ENCODE measurements at places on chromosomes 1 and 21.

DNA sequence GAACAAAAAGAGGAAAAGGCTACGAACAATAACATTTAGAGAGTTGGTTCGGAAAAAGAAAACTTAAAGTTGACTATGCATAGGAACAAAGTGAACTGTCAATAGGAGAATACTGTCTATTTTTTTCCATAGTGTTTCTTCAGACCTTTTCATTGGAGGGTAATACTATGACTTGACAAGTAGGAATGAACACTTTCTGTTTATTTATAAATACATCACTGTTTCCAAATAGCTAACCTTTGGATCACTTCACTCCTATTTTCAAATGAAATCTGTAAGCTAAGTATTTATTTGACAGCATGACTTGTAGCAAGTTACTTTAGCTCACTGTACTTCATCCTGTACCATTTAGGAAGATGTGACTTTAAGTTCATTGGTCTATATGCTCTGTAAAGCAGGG is 221.3 kb downstream of the COL24A1 start:
- DNase-seq = no peak

DNA sequence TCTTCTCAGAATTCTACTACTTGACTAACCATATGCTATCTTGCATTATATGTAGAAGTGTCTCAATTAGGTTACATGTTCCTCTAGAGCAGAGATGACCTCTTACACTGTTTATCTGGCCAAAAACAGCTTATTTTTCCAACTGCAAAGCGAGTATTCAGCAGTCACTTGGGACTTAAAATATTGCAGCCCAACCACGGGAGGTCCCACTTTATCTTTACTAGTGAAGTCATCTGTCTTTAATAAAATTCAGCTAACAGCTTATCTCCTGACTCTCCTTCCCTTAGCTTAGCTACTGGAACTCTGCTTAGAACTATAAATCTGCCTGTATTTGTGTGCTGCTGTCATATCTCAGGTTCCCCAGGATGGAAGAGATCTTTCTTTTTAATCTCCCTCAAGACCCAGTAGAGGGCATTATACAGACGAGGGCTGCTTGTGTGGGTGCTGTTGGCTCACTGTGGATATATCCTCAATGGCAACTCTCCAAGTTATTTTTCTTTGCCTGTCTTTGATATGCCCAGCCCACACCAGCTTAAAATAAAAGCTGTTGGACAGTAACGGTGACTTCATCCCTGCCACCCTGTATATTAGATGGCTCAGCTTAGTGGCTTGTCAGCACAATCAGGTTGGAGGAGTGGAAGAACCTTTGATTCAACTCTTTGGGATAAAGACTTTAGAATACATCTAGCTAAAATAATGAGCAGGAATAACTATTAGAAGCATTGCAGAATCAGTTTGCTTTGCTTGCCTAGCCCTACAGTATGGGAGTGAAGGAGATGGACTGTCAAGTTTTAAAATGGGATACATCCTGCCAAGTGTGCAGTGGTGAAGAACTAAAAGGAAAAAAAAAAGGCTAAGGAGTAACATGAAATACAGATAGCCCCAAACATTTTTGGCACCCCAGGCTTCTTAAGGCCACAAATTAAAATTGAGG is 9.6 kb downstream of the ENSA start:
- DNase-seq = no peak

DNA sequence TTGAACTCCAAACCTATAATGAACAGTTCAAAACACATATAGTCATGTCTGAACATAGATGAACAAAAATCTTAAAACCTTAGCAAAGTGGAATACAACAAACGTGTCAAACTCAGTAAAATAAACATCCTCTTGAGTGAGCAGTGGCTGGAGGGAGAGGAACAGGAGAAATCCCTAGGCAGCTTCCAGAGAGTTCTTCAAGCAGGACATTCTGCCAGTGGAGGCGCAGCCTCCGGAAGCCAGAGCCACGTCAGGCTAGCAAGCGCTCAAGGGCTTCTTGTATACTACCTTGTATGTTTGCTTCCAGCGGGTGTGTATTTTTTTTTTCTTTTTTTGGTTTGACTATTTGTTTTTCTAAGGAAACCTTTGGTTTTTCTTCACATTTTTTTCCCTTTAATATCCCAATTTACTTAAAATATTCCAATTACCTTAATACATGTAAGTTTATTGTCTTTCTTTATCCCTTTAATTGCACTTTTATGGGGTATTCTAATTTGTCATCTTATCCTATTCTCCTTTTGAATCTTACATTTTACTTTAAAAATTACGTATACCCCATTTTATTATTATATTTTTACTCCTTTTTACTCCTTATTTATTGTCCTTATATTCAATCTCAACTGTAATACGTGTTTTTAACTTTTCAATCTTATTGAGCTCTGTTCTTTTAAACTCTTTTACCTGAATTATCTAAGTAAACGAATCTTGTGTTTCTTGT is 42.0 kb downstream of the COLGALT2 start:
- DNase-seq = peak; percentile 67

DNA sequence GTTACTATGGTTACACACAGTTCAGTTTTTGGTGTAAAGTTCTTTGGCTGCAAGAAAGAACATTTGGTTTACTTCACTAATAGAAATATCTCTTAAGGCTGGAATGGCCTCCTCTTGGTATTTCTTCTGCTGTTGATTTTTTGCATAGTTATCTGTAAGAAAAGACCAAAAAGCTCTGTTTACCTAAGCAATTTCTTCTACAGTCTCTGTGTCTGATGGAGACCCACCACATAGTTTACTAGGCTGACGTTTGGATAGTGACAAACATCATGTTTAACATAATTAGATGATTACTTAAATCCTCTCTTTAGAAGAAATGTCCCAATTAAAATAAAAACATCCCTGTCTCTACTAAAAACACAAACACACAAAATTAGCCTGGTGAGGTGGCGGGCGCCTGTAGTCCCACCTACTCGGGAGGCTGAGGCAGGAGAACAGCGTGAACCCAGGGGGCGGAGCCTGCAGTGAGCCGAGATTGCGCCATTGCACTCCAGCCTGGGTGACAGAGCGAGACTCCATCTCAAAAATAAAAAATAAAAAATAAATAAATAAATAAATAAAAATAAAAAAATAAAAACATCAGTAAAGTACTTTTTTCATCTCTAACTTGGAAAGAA is 7.2 kb downstream of the PIGP start:
- DNase-seq = no peak

DNA sequence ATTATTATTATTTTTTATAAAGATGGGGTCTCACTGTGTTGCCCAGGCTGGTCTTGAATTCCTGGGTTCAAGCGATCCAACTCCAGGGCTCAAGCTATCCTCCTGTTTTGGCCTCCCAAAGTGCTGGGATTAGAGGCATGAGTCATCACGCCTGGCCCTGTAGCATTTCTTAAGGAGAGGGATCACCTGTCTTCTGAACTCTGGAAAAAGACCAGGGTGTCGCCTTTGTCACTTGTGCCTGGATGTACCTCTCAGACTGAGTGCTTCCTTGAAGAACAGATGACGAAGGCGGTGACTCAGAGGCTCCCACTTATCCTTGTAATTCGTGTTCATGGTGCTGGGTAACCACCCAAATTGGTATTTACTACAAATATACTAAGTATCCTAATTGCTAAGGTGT is 2.4 kb upstream of the CGN start:
- DNase-seq = peak; percentile 93

DNA sequence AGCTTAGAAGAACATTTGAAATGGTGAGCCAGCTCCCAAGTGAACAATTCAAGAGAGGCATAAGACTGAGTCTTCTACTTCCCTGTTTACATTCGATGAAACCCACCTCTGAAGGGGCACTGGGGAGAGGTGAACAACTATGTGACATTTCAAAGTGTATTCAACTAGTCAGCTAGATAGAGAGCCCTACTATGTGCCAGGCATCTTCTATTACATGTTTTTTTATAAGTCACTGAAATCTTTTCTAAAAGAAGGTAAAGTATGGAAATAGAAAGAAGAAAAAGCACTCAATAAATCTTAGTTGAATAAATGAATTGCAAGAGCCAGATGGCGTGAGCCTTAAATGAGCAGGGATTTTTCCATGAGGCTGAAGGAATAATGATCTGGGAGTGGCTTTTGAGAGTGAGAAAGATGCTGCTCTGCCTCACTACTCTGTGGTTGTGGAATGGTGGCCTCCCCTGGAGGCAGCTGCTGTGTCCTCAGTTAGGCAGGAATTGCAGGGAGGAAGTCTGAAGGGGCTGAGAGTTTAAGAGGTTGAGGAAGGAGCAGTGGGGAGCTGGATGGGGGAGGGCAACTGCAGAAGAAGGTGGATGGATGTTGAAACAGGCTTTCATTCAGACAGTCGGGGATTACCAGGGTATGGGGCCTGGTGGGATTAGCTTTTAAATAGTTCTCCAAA is 10.4 kb upstream of the PTPRF start:
- DNase-seq = no peak

GRCh38 chr1:34929497-34929852 is at the start of gene DLGAP3:
DLGAP3 (minus strand) TSS chr1:34929650; CDS start chr1:34905383, 24,267 bp downstream.
- DNase-seq = peak; percentile 62

DNA sequence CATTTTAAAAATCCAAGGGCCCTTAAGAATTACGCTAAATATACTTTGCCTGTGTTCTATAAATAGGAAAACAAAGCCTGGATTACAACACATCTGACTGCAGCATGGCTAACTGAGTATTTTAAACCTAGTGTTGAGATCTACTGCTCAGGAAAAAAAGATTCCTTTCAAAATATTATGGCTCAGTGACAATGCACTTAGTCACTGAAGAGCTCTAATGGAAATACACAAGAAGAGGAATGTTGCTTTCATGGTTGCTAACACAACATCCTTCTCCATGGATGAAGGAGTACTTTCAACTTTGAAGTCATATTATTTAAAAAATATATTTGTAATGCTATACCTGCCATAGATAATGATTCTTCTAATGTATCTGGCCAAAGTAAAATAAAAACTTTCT is 248.3 kb upstream of the NEGR1 start:
- DNase-seq = no peak

DNA sequence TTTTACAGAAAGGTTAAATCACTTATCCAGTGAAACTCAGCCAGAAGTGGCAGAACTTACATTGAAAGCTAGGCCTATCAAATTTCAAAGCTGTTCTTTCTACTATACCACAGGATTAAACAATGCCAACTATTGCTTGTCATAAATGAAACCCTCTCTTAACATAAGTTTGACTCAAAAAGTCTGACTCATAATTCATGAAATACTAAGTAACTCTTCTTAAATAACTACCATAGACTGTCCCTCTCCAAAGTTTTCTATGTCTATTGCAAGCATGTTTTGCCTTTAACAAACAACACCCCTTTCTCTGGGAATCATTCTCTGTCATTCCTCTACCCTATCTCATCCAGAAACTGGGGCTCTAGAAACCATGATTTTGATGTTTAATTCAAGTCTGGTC is 109.5 kb upstream of the UBE2U start:
- no peak for DNase-seq

GRCh38 chr1:108615544-108615943 is 45.3 kb downstream of the HENMT1 start:
- DNase-seq = no peak

DNA sequence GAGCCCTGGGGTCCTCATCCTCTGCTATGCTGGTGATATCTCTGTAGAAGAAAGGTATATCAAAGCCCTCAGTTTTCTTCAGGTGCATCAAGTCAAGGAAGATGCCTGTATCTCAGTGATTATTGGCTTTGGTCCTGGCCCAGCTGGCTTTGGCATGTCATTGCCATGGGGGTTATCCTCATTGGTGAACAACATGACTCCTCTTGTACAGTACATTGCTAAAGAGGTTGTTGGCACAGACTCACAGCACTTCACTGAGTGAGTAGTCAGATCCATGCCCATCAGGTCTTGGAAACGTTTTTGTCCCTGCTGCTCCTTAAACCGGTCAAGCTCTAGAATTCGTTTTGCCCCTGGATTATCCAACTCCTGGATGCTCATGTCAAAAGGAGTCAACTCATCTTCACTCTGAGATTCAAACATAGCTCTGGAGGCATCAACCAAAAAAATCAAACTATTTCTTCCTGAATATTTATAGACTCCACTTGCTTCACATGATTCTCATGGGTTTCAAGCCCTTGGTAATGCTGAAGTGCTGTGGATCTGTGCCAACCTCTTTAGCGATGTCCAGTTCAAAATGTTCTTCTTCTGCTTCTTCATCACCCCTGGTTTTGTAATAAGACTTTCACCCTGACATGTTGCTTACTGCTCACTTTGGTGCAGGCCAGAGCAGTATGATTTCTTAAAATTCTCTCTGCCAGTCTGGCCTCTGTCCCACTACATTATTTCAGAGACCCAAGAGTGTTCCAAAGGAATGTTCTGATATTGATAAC is 43.0 kb upstream of the RAB3GAP2 start:
- DNase-seq = no peak

- no peak for DNase-seq
Observed at GRCh38 chr1:3561702-3562101, 49.6 kb downstream of the MEGF6 start.

DNA sequence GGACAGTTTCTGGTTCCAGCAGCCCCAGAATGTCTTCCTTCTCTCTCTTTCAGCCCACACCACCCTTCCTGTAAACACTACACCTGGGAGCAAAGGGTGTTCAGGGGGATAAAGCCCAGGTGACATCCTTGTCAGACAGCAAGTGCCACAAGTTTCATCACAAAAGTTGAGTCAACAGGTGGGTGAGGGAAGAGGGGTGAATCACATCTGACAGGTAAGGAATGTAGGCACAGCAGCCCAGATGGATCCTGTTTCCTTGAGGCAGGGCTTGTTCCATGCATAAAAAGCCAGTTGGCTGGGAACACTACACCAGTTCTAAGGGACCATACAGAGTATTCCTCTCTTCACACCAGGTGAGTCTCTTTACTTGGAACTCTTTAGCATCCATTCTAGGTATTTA is at the start of gene SPRR1B:
Gene SPRR1B (plus strand): TSS at position 309 of the 400 bp plus-strand sequence. CDS start 1,143 bp downstream, outside the sequence.
- DNase-seq = no peak

DNA sequence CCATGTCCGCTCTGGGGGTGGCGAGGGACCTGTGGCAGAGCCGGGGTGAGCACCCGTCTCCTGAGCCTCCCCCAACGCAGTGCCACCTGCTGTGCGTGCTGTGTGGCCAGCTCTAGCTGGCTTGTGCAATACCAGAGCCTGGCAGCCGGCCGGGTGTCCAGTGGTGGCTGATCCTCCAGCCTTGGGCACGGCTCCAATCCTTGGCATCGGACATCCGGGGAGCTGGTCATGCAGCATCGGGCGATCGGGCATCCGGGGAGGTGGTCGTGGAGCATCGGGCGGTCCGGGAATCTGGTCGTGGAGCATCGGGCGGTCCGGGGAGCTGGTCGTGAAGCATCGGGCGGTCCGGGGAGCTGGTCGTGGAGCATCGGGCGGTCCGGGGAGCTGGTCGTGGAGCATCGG is 8.1 kb downstream of the SLX9 start:
- DNase-seq = no peak

- no peak for DNase-seq
Observed at GRCh38 chr1:80047791-80048190, 1041.3 kb upstream of the ADGRL4 start.

- DNase-seq = no peak
Observed at GRCh38 chr1:60227601-60228000, 154.0 kb upstream of the C1orf87 start.

DNA sequence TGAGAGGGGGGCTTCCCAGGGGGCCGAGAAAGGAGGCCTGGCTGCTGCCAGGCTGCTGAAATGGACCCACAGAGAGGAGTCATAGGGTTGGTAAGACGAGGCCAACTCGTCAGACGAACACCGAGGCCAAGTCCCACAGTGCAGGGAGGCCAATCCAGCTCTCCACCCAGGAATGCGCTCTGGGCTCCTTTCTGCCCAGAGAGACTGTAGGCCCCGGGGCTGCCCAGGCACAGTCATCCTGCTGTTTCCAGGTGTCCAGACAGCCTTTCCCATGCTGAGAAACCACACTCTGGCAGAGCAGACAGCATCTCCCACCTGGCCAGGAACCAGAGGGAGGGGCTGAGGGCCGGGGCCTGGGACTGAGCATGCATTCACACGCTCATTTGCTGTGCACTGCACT is 26.7 kb upstream of the RSPO1 start:
- DNase-seq = peak; percentile 96
